HTR-8/SVneo (cell line): ENCODE measurements at places on chromosomes 6 and 20.

DNA sequence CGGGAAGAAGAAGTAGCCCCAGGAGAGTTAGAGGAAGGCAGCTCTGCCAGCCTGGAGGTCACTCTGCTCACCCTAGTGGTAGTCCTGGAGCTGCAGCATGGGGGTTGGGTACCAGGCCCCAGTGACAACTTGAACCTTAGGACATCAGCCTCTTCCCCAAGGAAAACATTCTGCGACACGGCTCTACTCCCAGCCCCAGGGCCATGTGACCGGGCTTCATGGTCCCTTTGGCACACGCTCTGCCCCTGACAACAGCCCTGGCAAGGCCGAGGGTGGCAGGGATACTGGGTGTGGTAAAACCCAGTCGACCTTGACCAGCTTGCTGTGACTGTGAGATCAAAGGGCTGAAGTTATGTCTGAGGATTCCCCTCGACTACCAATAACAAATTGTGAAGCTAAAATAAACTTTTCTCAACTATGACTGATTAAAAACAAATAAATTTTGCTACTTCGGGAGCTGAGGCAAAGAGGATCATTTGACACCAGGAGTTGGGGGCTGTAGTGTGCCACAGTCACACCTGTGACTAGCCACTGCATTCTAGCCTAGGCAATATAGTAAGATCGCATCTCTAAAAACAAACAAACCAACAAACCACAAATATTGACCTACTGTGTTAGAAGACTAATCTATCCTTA, 24.4 kb upstream of the ARID1B start:
- no peak for DNase-seq

- peak; percentile 86 for DNase-seq
Measured at GRCh38 chr6:43170417-43170930, 595 bp upstream of the SRF start.

GRCh38 chr20:43946659-43947315, 32.1 kb downstream of the TOX2 start:
- DNase-seq, result no peak

GRCh38 chr6:38503960-38504682, 135.6 kb downstream of the BTBD9 start:
- no peak for DNase-seq

GRCh38 chr6:88573561-88573960, 389.9 kb downstream of the RNGTT start:
- DNase-seq, result no peak

- DNase-seq, result no peak
Measured at GRCh38 chr6:33426590-33427511, 7.0 kb downstream of the SYNGAP1 start.

- DNase-seq, result no peak
Measured at GRCh38 chr6:150069706-150070105, 785 bp upstream of the ULBP3 start.

GRCh38 chr20:10040070-10040975, 5.5 kb downstream of the ANKEF1 start:
- no peak for DNase-seq

- DNase-seq, result no peak
Measured at GRCh38 chr6:89360415-89360999, 8.0 kb upstream of the UBE2J1 start.

DNA sequence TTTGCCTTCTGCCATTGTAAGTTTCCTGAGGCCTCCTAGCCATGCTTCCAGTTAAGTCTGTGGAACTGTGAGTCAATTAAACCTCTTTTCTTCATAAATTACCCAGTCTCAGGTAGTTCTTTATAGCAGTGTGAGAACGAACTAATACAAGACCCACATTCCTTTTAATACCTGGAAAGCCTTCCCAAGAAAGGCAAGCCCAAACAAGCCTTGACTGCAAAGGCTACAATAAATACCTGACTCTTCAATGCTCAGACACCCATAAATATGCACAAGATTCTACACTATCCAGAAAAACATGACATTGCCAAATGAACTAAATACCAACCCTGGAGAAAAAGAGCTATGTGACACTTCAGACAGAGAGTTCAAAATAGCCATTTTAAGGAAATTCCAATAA, 338.8 kb downstream of the HAO1 start:
- DNase-seq, result no peak

- DNase-seq, result no peak
Measured at GRCh38 chr6:11033825-11034224, 10.3 kb downstream of the ELOVL2 start.

GRCh38 chr6:43278524-43279078, 19.5 kb upstream of the SLC22A7 start:
- peak; percentile 53 for DNase-seq

DNA sequence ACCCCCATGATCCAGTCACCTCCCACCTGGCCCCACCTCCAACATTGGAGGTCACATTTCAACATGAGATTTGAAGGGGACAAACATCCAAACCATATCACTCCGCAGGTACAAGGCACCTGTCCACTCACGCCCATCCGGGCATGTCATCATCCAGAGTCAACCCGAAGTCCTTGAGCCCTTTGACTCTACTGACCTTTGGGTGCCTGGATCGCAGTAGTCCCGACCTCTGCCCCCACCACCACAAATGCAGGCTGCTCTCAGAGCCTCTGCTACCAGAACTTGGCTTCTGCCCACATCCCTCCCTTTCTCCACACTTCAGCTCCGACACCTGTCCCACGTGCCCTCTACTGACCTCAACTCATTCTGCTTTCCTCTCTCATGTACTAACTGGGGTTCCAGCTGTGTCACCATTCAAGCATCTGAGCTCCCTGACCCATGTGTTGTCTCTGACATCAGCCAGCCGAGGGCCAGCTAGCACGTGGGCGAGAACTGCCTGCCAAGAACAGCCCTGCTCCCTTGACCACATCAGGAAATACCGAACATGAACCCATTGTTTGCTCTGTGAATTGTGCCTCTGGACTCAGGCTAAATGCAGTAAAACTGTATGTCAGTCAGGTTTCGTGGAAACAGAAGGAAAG, 498.3 kb upstream of the SULF2 start:
- peak; percentile 68 for DNase-seq

GRCh38 chr6:158452191-158452590, 107.7 kb upstream of the TMEM181 start:
- no peak for DNase-seq

DNA sequence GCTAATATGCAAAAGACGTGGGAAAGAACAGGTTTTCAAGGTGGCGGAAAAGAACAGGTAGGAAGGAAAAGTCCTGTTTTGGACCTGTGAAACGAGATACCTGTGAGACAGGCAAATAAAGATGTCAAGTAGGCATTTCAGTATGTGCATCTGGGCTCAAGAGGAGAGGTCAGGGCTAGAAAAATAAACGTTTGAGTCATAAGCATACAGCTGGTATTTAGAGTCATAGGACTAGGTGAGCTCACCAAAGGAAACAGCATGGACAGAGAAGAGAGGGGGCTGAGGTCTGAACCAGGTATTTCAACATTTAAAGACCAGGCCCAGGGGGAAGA, 14.9 kb downstream of the MTFR2 start:
- no peak for DNase-seq

GRCh38 chr20:32440069-32440757, 82.1 kb downstream of the ASXL1 start:
- no peak for DNase-seq

DNA sequence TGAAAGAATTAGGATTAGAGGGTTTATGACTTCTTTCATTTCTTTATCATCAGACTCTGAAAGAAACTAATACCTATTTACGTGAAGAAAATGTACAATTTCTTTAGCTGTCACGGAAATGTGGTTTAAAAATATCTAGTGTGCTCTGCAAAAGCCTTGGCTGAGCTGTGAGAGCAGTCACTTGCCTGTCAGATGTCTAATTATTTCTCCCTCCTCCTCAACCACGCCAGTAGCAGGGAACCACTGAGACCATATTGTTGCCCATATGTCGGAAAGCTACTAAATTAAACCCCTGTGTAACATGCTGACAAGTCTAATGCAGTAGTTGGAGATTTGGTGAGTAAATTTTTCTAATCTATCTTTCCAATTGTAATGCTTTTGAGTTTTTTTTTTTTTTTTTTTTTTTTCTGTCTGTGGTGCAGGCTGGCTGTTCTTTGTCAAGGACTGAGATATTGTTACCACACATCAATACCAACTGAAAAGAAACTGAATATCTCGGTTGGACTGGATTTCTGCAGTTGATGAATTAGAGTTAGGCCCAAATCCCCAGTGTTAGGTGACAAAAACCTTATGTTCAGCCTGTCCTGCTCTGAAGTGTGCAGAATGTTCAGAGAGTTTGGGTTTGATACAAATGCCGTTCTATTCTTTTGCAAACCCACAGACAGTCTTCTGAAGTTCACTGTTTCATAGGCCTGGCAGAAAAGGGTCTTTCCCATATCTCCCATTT, 302.9 kb upstream of the SYNCRIP start:
- no peak for DNase-seq

DNA sequence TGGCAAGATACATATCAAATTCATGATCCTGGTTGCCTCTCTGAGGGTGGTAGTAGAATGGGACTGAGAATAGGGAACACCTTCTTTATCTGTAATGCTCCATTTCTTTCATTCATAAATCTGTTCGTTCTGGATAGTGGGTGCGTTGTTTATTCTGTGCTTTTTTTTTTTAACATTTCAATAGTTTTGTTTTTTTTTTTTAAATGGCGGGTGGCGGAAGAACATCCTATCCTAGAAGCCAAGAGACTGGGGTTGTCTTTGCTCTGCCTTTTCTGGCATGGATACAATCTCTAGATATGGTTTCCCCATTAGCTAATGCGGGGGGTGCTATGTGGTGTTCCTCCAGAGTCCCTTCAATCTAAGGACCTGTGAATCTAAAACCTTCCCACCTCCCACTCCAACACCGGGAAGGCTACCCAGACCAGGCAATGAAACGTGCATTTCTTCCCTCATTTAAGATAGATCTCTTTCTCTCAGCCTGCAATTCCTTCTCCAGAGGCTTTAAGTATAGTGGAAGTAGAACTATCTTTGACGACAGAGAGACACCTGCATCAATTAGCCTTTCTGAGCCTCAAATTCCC, 883 bp upstream of the CCDC28A start:
- DNase-seq, result no peak
